NCI-H526 (cell line): ENCODE measurements at places on chromosomes 1 and 21.

DNA sequence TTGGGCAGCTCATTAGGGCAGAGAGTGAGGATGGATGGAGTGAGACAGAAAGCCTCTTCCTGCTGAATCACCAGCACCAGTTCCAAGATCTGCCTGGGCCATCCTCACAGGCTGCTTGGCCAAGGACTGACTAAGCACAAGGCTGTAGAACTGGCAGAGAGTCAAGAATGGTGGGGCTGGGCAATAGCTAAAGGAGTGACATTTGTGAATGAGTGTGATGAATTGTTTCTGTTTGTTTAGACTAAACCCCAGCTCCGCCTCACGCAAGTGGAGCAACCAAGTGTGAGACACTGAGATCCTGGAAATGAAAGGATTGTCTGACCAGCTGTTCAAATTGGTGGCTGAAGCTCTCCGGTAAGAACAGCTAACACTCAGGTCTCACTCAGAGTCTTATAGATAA, 38.6 kb downstream of the BRINP2 start:
- DNase-seq = peak; percentile 63

- no peak for DNase-seq
Observed at GRCh38 chr21:21238629-21239400, 240.6 kb downstream of the NCAM2 start.

DNA sequence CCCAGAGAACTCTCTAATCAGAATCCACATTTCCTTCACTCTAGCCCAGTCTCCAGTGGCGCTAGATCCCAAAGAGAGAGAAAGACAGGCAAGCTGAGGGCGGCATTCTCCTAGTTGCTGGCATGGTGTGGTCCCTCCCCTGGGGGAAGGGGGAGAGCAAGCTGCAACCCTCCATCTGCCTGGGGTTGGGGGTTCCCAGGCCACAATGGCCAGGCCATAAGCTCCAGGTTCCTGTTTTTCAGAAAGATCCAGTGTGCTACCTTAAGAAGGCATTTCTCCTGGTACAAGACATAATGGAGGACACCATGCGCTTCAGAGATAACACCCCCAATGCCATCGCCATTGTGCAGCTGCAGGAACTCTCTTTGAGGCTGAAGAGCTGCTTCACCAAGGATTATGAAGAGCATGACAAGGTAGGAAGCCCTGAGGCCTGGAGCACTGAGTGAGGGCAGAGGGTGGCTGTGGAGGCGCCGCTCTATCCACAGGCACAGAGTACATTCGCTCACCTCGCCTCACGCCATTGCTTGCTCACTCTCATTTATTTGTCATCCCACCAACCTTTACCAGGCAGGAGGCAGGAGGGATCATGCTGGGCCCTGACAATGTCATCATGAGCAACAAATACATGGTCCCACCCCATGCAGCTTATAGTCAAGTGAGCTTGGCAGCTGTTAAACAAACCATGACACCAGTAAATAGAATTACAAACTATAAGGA, 6.6 kb downstream of the CSF1 start:
- DNase-seq = no peak

DNA sequence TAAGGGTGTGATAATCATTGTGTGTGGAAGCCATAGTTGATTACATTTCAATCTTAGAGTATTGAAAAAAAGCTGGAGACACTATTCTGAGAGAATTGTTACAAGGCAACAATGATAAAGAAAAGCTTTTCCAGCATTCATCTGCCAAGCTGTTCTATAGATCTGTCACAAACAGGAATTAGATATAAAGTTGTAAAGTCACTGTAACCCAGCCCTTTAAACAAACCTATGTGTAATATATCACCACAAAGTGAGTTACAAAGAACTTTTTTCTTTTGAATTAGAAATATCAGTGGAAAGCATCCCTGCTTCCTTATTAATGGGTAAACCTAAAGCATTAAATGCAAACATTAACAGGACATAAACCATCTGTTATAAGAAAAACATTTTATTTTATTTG, 55.4 kb downstream of the RPAP2 start:
- no peak for DNase-seq
